Activated CD4-positive, alpha-beta T cell treated with anti-CD3 and anti-CD28 coated beads for 1 hour (primary cell): ENCODE measurements at places on chromosomes 16 and 17.
A peak's percentile ranks its signal among the peaks of the same experiment; 100 is the strongest.

GRCh38 chr17:40903129-40903847, 18.2 kb upstream of the KRT20 start:
- no peak for DNase-seq

DNA sequence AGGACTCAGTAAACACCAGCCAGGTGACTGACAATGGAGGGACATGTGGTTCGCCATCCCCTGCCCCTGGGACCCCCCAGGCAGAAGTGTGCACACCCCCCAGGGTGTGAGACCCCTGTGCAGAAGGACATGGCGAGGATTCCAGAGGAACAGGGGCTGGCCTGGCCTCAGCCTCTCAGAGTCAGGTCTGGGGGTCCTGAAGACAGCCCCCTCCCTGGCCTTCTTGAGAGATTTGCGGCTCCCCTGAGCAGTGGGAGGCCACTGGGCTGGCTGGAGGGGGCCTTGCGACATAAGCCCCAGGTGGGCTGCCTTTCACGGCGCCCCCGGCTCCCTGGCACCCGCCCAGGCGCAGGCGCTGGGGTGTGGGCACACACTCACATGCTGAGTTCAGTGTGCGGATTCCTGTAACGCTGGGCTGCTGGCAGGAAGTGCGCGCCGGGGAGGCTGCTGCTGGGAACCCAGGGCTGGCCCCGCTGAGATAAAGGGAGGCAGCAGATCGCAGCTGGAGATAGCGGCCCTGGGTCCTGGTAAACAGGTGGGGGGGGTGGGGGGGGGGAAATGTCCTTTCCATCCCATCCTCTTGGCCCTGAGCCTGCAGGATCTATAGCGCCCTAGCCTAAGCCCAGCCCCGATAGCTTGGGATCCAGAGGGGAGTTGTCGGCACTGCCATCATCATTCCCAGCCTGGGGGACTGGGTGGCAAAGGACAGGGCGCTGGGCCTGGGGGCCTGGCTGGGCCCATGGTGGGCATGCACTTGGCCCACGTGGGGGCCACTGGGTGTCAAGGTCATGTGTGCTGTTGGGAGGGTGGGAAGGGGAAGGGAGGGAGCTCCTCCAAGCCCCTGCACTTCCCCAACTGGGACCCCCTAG, 27.1 kb downstream of the TMEM235 start:
- peak; percentile 56 for DNase-seq

DNA sequence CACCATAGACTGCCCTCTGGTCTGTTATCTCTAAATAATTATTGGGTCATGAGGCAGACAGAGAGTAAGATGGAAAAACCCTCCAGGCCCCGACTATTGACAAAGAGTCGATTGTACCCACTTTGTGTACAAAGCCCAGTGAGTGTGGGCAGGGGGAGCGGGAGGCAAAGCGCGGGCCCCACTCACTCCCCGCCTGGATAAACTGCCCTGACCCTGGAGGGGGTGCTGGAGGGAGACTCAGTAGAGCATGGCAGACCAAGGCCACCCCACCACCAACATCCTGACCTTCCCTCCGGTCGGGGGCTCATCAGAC, 11.2 kb upstream of the CPSF4L start:
- no peak for DNase-seq

DNA sequence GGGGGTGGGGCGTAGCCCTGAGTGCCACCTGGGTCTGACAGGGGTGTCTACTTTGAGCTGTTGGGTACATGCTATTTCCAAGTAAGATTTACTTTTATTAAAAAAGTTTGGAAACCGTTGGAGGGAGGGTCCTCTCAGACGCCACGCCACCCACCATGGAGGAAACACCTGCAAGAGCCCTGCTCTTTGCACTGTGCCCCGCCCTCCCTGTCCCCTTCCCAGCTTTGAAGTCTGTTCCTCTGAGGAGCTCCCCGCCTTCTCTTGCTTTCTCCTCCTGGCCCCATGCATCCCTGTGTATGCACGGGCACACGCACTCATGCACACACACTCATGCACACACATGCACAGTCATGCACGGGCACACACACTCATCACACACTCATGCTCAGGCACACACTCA, 15.5 kb downstream of the ADGRG1 start:
- DNase-seq = no peak

DNA sequence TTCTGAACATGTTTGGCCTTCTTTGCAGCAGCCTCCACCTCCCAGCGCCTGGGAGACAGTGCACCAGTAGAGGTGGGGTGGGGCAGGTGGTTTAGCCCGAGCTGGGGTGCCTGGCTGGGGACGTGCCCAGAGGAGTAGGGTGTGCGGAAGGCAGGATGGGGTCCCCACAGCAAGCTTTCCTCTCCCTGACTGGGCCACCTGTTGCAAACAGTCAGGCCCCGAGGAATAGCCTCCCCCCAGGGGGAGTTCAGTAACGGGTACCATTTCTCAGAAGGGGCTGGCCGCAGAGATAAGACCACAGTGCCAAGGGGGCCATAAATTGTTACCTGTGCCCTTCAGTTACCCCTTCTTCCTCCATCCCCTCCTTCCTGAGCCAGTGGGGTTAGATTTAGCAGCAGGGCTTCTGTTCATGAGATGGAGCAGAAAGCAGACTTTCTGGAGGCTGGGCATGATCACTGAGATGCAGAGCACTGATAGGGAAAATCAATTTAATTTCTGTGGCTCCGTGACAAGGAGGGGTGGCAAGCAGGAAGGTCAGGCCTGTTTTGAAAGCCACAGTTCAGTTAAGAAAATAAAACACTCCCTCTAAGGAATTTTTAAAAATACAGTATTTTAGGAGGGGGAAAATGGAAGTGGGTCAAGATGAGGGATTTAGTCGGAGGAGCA, 181.9 kb downstream of the MSI2 start:
- no peak for DNase-seq

GRCh38 chr16:4207683-4208340, 34.1 kb downstream of the SRL start:
- no peak for DNase-seq

DNA sequence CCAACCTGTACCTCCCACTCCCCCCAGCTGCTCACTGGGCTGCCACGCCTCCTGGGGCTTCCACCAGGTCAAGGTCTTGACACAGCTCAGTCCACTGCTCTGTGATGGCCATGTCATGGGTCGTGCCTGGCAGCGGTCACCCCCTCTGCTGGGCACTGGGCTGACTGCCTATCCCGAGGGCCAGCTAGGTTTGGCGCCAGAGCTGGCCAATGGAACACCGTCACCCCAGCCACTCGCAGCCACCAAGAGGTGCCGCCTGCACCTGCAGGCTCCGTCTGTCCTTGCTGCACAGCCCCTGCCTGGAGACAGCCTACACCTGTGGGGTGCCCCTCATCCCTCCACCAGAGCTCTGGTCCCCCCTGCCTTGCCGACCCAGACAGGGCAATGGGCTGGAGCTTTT, 4.5 kb upstream of the RAB40C start:
- DNase-seq = no peak

GRCh38 chr17:82861393-82861775, 21.6 kb upstream of the ZNF750 start:
- no peak for DNase-seq

GRCh38 chr17:56801459-56802178, 32.1 kb downstream of the C17orf67 start:
- no peak for DNase-seq

DNA sequence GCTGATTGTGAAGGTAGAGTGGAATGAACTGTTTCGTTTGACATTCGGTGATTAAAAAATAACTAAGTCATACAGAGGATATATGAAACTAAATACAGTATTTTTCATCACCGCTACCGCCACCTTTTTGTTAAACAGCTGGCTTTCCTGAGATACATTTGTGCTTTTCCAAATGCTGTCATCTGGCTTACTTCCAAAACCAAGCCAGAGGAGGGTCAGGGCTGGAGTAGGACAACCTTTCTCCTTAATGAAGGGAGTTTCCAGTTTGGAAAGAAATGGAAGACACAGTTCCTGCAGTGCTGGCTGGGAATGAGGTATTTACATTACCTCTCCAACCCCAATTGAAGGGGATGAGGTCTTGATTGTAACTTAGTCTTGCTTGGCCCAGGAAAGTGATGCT, 3.2 kb downstream of the TNRC6C start:
- DNase-seq = no peak

DNA sequence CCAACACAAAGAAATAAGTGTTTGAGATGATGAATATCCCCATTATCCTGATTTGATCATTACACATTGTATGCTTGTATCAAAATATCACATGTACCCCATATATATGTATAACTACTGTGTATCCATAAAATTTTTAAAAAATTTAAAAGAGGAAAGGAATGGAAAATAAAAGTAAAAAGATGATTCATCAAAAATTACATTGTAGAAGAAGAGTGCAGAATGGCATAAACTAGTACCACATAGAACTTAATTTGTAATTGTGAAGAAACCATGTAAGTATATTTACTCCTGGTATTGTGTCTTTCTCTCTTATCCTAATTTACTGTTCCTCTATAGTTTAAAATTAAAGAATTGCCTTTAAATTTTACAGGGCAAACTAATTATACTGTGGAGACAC, 11.5 kb upstream of the KRT10 start:
- no peak for DNase-seq

DNA sequence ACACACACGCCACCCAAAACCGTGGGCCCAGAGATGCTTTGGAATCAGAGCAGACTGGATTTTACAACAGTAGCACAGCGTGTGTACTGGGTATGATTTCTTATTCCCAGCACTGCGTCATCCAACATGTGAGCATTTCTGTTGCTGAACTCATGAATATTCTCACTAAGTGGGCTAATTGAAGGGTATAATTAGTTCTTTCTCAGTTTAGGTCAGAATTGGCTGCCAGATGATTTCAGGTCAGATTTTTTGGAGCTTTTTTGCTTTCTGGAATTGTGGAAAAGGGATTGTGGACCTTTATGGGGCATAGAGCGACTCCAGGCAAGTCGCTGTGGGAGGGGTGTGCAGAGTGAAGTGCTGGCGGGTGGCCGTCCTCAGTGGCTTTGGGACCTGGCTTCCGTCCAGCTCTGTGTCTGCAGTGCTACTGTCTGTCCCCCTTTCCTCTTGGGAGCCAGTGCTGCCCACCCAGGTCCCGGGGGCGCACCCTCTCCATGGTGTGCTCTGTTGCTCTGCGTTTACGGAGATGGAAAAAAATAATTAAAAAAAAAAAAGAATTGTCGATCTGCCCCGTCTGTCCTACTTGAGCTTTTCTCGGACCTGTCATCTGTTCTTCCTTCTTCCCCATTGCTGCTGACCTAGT, 25.0 kb downstream of the FOXK2 start:
- DNase-seq = no peak

DNA sequence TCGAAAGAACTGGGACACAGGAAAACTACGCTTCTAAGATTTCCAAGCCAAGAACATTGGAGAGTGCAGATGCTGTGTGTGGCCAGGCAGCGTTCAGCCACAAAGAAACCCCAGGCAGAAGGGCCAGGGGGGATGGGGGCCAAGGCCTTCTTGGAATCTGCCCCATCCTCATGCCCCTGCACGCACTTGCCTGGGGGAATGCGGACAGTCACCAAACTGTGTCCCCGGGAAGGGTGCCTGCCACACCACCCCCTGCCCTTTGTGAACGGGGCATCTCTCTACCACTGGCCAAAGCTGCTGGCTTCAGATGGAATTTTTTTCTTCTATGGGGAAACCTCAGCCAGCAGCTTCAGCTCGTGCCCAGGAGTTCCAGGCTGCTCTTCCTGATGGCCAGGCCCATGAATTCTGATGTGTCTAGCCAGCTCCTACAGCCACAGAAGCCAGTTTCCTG, 32.0 kb upstream of the DNAH17 start:
- no peak for DNase-seq

- no peak for DNase-seq
These were observed 19.5 kb downstream of the USP7 start for GRCh38 chr16:8943966-8944759.

GRCh38 chr17:66492561-66493005, 190.2 kb downstream of the PRKCA start:
- no peak for DNase-seq

DNA sequence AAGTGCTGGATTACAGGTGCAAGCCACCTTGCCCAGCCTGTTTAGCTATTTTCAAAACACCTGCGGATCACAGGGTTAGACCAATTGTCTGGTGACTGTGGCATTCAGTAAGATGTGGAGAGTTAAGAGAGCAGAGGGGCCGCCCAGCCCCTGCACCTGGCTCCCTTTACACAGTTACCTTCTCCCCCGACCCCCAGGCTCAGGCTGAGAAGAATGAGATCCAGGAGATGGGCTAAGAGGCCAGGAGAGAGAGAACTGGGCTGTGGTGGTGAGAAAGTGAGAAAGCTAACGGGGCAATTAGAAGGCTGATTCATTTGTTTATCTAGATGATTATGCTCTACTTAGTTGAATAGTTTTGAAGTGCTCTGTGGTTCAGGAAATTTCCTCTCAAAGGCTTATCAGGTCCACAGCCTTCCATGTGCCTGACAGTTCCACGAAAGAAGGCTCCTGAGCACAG, 67.8 kb upstream of the AXIN2 start:
- DNase-seq = no peak

DNA sequence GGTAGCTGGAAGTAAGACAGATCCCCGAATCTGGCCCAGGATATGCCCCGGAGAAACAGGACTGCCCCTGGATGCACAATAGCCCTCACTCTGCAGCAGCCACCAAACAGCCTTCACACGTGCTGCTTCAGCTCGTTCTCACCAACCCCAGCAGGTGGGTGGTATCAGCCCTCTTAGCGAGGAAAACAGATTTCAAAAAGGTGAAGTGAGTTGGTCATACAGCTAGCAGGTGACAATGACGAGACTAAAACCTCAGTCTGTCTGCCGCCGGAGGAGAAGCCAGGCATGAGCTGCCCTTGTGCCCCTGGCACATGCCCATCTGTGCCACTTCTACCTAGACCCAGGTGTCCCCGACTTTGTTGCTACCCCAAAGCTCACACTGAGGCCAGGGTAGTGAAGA, 92.4 kb downstream of the YPEL2 start:
- no peak for DNase-seq

DNA sequence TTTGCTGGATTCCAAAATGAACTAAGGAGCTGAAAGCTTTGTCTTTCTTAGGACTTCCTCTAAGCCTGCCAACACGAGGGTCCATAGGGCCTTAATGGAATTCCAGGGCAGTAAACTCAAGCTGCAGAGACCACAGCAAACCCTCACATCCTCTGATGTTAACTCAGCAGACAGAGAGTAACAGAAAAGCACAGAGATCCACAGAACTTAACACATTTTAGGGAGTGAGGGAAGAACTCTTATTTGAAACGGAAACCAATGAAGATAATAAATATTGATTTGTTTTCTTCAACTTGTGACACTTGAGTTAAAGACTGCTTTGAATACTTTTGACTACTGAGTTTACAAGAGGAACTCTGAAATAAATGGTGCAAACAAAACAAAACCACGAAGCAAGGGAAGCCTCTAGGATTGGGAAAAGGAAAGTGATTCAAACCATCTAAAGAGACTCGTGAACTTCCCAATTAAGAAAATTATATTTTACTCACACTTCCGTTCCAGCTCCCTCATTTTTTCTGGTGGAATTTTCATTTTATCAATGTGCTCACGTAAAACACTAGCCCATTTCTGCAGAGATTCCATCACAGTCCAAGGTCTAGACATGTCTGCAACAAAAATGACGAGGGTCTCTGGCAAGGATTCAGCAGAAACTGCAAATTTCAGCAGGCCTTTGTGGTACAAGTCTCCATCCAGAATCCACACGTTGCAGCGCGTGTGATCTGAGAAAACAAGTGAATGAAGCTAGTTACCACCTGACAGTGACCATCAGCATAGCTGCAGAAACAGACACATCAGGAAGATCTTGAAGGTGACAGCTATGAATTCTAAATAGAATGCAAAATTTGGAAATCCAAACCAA, 9.2 kb downstream of the DYNC1LI2 start:
- DNase-seq = no peak
